ENCODE measurements at places on chromosomes 16 and 17.

- no peak for DNase-seq
These were observed 46.9 kb downstream of the NDEL1 start for GRCh38 chr17:8482546-8482945.

- no peak for DNase-seq
These were observed 130.2 kb downstream of the STX8 start for GRCh38 chr17:9445424-9445823.

DNA sequence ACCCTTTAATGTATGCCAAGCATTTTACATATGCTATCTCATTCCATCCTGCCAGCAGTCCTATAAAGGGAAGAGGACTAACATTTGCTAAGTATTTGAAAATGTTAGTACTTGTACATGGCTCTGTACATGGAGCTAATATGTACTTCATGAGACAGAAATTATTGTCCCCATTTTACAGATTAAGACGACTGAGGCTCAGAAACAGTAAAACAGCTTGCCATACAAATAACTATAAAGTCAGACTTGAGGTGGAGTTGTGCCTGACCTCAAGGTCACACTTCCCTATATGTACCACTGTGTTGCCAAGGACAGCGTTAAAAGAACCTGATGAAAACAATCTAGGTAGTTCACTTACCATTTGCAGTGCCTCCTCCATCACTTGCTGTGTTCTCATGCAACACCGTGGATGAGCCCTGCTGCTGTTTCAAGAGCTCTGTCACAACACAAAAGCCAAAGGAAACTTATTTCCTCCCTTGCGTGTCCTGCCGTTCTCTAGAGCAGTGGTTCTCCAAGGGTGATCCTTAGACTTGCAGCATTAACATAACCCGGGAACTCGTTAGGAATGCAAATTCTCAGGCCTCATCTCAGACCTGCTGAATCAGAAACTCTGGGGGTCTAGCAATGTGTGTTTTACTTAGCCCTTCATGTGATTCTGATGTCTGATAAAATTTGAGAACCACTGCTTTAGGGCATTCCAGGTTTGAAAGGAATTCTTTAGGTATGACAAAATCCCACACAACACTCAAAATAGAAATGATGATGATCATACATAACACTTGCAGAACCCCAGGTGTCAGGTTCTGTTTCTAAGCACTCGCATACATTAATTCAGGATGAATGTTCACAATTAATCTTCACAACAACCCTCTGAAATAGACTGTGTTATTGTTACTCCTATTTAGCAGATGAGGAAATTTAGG, 51.2 kb upstream of the MTMR4 start:
- no peak for DNase-seq

- no peak for DNase-seq
These were observed 44.0 kb downstream of the NSRP1 start for GRCh38 chr17:30160419-30161172.

DNA sequence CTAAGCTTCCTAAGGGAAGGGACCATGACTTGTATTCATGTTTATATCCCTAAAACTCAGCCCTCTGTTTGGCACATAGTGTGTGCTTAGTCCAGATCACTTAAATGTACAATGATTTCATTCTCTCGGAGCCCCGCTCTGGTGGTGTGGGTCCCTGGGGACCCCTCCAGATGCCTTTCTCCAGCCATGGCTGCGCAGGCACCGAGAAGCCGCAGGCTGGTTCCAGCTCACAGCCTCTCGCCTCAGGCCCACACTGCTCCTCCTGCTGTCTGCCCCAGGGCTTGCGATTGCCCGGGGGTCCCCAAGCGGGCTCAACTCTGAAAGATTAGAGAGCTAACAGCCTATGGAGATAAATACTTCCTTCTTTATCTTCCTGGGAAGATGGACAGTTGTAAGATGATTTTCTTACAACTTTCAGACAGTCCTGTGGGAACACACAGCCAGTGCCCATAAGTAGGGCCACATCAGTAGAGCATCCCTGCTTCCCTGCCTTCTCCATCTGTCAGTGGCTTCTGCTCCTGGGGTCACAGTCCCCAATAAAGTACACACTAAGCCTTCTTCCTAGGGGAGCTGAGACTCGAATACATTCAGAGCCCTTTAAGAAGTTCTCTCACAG, 66.2 kb downstream of the CENPV start:
- no peak for DNase-seq

DNA sequence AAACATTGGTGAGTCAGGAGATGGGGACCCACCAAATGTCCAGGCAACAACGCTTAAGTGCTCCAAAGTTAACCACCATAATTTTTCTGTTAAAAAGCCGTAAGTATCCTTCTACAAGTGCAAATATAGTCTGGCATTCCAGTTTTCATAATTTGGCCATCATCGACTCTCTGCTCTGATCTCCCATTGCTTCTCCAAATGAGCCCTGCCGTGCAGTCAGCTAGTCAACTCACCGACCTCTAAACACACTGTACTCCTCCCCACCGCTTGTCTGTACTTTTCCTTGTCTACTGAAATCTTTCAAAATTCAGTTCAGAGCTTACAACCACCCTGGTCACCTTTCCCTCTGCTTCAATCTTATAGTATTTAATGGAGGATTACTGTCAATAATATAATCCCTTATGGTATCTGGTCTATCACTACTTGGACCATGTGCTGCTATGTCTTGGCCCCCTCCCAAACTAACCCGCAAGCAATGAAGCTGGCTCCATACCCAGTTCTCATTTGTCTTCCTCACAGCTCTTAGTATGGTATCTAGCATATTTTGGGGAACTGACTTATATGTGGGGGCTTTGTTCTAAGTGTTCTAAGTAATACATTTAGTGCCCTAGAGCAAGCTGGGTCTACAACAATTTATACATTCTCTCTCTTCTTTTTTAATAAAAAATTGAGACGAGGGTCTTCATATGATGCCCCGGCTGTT, 52.7 kb upstream of the SLC25A19 start:
- no peak for DNase-seq

DNA sequence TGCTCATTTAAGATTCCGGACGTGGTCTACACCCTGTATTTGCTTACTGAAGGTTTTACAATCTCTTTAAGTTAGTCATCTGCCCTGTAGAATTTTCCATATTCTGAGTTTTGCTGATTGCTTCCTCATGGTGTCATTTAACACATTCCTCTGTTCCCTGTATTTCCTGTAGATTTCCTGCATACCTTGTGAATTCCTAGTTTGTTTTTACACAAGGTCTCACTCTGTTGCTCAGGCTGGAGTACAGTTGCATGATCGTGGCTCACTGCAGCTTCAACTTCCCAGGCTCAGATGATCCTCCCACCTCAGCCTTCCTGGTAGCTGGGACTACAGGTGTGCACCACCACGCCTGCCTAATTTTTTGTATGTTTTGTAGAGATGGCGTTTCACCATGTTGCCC, 66.8 kb downstream of the CMIP start:
- no peak for DNase-seq

GRCh38 chr17:14748036-14748710, 447.3 kb downstream of the HS3ST3B1 start:
- DNase-seq = peak; percentile 8

DNA sequence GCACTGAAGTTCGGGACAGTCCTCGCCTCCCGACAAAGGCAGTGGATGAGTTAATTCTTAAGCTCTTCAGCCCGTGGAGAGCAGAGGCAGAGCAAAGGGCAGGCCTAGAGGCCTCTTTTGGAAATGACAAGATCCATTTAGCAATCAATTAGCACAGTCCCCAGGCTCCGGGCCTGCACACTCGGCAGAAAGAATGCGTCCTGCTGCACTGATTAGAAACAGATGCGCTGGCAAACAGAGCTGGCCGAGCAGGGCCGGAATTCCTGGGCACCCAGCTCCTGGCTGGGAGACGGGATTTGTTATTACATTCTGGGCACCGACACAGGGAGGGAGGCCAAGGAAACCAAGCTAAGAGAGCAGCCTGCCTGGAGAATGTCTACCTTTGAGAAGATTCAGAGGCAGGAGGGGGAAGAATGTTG, 162.9 kb downstream of the COPRS start:
- no peak for DNase-seq

- DNase-seq = no peak
These were observed 24.1 kb downstream of the DNAH3 start for GRCh38 chr16:21126518-21126917.

DNA sequence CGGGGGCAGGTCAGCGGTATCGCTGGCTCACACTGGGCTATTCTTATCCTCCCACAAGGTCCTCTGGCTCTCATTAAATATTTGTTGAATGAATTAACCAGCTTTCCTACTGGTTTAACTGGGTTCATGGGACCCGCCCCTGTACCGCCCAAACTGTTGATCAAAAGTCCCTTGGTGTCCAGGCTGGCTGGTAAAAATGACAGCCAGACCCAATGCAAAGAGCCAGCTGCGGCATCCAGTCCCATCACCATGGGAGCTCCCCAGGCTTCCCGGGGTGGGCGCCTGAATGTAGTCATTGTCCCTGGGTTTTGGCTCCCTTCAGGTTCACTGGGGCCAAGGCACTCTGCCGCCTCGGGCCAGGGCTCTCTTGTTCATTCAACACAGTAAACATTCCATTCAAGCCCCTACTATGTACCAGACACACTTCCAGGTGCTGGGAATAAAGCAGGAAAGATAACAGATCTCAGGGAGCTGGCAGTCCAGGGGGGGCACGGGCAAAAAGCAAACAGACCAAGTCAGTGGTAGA, 11.7 kb upstream of the ATP2C2 start:
- no peak for DNase-seq

- DNase-seq = no peak
These were observed 1.9 kb upstream of the SNAI3 start for GRCh38 chr16:88688013-88688778.

GRCh38 chr16:46974352-46974751, 878 bp upstream of the DNAJA2 start:
- no peak for DNase-seq

GRCh38 chr16:12111223-12111622, 134.7 kb downstream of the SNX29 start:
- no peak for DNase-seq

GRCh38 chr17:28719021-28719433, 758 bp upstream of the RPL23A start:
- no peak for DNase-seq

- DNase-seq = no peak
These were observed 373.4 kb downstream of the CNTNAP4 start for GRCh38 chr16:76650582-76650981.

DNA sequence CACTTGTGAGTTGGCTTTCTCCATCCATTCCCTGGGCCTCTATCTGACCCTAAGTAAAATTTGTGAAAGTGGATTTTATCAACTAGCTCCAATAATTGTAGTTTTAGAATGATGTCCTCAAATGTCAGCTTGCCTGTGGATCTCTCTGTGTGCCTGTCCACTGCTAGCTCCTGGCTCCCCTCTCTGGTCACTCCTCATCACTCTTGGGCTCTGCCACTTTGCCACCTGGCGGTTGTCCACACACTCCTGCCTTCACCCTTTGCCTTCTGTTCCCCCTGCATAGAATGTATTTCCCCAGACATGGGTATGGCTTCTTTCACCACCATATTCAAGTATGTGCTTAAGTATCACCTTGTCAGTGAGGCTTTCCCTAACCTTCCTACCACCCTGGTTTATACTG, 19.8 kb downstream of the ANKFN1 start:
- DNase-seq = no peak

GRCh38 chr16:28602529-28602928, 5.7 kb upstream of the SULT1A2 start:
- DNase-seq = no peak

GRCh38 chr16:4320571-4321137, 4.8 kb downstream of the GLIS2 start:
- no peak for DNase-seq

- no peak for DNase-seq
These were observed 10.5 kb downstream of the TMIGD1 start for GRCh38 chr17:30323262-30323894.

DNA sequence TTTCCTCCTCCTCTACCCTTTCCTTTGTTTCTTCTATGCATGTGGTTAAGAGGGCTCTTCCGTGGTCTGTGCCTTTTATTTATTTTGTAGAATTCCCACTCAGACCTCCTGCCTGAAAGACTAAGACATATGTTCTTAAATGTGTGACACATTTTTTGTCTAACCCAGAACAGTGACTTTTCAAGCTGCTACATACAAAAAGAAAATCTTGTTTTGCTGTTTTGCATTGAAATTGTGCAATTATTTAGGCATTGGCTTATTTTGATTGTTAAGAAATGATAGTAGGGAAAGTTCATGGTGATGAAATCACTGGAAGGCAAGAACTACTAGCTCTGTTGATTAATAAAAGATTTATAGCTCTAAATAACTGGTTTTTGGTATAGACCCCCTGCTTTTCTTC, 76.8 kb downstream of the TUBD1 start:
- DNase-seq = no peak

- no peak for DNase-seq
These were observed 3.3 kb downstream of the CISD3 start for GRCh38 chr17:38733282-38733981.

- no peak for DNase-seq
These were observed 10.5 kb upstream of the RBFOX3 start for GRCh38 chr17:79621151-79621943.

- DNase-seq = no peak
These were observed 44.5 kb upstream of the SSTR5 start for GRCh38 chr16:1028056-1028455.

DNA sequence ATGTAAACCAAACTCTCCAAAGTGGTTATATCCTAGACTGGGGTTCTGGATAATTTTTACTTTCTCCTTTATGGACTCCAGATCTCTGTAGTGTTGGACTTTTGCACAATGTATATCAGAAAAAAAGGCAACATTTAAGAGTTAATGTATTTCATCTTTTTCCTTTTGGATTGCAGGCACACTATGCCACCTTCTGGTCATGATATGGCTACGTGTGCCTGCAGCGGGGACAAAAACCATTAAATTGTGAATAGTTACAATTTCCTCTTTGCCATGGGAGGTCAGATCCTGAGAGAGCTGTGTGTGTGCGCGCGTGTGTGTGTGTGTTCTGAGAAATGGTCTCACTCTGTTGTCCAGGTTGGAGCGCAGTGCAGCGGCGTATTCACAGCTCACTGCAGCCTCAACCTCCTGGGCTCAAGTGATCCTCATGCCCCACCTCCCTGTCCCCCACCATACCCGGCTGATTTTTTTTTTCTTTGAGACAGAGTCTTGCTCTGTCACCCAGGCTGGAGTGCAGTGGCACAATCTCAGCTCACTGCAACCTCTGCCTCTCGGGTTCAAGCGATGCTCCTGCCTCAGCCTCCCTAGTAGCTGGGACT, 4.3 kb upstream of the SGF29 start:
- DNase-seq = no peak

DNA sequence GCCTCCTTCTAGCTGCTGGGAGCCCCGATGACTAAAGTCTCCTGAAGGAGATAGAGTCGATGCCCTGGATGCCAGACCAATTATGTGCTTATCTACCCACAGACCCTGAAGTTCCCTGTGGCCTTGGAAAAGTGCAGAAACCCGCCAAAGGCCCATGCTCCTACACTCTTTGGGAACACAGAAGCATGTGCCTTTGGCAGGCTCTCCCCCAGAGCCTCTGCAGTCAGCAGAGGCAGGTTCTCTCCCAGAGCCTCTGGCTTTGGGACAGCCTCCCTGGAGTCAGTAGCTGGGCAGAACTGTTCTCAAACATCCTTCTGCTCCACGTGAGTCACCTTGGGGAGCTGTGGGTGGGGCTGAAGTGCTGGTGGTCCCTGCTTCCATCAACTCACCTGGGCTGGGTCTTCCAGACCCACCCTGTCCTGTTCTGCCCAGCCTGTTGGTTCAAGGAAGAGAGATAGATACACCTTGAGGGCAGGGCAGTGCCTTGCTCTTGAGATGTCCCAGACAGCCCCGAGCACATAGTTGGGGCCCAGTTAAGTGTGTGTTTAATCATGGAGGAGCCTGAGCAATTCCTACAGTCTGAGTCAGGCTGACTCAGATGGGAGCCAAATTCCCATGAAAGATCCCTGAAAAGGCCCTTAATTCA, 3.2 kb upstream of the CDK5RAP3 start:
- no peak for DNase-seq
